ENCODE measurements at places on chromosomes 11 and 22.

DNA sequence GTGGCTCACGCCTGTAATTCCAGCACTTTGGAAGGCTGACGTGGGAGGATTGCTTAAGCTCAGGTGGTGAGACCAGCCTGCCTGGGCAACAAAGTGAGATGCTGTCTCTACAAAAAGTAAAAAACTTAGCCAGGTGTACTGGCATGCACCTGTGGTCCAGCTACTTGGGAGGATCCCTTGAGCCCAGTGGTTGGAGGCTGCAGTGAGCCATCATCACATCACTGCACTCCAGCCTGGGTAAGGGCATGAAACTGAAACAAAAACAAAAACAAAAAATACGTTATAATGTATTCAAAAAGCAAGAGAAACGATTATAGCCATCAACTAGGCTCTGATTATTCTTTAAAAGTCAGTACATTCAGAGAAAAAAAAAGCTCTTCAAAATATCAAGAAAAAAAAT, 62.5 kb downstream of the TCF20 start:
- no peak for DNase-seq

DNA sequence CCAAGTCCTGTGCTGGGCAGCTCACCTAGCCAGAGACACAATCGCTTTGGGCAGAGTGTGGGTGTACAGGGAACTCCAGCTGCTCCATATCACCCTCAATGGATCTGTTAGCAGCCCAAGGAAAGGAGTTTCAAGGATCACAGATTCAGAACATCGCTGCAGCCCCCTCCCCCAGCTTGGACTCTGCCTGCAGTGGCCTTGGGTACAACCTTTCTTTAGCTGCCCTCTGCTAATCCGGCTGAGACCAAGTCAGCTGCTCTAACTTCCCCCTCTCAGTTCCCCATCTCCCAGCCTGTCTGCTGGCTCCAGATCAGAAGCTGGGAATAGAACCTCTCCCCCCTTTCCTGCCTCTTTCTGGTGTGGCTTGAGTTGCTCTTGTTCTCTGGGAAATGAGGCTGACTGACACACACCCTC, 1.3 kb downstream of the TMEM86A start:
- no peak for DNase-seq

DNA sequence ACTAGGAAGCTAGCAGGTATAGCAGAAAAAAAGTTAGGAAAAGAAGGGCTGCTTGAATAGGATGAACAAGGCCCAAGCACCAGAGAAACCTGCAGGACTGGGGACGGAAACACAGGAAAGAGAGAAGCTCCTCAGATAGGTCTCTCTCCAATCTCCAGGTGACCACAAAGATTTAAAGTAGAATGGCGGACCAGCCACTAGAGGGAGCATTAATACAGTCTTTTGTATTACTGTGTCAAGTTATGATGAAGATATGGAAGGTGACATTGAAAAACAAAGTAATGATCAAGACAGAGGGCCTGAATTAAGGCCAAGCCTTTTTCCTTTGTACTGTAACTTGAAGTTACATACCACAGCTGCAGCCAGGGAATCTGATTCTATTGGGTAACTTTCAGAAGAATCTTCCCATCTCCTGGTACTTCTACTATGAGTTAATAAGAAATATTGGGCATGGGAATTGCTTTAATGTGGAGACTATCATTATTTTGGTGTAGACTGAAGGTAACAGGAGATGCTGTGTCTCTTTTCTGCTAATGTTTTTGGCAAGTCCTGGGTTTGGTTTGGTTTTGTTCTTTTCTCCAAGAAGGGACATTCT, 33.8 kb downstream of the OR2AG2 start:
- DNase-seq, result no peak

- DNase-seq, result no peak
Observed at GRCh38 chr22:31346733-31347250, 646 bp upstream of the PATZ1 start.

- DNase-seq, result no peak
Observed at GRCh38 chr11:61294717-61295595, at the start of gene VWCE. Gene VWCE (minus strand): TSS chr11:61295316. CDS start chr11:61295037, 279 bp downstream.

GRCh38 chr11:35407041-35407440, 12.3 kb downstream of the SLC1A2 start:
- DNase-seq, result no peak

- DNase-seq, result no peak
Observed at GRCh38 chr11:68308068-68308467, 4.3 kb upstream of the LRP5 start.

- DNase-seq, result no peak
Observed at GRCh38 chr11:36565031-36565610, 2.7 kb upstream of the RAG1 start.

DNA sequence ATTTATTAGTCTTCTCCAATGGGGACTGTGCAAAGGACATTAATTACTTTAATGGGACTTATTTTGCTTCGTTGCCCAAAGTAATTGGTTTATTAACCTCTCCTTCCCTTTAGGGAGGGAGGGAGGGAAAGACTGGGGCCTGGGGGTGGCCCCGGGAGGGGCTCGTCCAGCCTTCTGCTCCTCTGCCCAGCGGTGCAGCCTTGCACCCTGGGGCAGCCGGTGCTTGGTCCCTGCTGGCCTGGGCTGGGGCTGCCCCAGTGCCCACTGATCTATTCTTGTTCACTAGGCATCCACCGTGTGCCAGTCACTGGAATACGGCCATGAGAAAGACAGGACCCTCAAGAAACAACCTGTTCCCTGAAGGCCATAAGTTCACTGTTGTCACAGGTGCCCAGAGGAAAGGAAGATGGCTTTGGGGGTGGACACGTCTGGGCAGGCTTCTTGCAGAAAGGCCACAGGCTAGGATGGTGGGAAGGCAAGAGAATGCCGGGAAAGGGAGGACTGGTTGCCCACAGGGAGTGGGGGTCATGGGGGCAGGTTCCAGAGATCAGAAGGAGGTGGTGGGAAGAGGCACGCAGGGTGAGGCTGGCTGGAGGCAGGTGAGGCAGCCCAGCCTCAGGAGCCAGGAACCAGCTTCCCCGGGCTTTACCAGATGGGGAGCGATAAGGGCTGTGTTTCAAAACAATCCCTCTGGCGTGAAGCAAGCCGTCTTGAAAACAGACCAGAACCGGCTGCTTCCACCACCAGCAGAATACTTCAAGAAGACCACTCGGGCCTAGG, 47.6 kb upstream of the KCNQ1OT1 start:
- no peak for DNase-seq

DNA sequence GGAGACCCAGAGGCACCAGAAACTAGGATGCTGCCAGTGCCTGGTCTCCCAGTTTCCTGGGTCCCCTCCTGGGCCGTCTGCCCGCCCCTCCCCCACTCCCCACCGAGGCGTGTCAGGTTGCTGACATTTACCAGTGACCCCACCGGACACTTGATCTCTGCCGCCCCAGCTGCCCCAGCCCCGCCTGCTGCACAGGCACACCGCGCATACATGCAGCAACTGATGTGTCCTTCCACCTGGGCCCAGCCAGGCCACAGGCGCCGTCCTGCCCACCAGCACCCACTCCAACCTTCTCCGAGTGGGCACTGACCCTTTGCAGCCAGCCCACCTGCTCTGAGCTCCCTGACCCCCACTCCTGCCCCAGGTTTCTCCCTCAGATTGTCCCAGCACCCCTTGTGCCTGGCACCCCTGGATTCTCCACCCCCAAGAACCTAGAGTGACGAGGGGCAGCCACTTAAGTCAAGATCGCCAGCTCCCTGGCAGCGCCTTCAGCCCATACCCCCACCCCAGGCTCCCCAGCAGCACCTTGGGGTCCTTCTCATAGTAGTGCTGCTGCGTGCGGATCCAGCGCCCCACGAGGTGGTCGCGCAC, 548 bp downstream of the PYGM start:
- DNase-seq, result no peak

DNA sequence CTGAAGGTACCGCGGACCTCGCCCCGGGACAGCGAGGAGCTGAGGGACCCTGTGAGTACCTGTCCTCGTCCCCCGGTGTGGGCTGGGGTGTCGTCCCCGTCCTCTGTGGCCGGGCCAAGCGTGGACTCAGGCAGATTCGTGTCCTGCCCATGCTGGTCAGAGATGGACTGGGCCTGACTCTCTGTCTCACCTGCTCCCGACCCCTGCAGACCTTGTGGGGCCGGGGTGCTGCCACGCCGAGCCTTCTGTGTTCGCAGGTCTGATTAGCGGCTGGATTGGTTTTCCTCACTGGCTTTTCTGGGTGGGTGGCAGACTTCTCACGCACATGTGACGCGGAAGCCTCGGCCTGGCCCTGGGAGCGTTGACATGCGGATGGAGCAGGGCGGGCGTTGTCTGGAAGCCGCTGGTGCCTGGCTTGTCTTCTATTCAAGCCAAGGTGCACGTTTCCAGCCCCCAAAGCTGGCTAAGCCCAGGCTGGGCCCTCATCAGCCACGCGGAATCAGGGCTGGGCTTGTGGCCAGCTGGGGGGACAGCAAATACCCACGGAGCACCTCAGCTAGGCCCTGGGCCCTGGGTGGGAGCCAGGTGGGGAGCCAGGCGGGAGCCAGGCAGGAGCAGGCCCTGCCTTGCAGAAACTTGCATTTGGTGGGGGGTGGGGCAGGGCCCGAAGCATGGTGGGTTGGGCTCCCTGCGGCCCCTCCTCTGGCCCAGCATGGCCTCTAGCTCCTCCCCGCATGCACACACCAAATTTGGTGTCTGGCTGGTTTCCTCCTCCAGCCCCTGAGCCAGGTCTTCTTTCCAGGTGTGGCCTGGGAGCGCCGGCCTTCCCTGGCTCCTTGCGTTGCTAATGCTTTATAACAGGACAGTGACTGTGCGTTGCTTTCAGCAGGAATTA, 7.0 kb downstream of the GRAMD4 start:
- no peak for DNase-seq

Data from esophagus squamous epithelium (tissue), 5 donors.